Brain pericyte (primary cell): ENCODE measurements at places on chromosomes 16 and 17.

GRCh38 chr17:10125531-10126275, 72.7 kb downstream of the GAS7 start:
- DNase-seq, result no peak

DNA sequence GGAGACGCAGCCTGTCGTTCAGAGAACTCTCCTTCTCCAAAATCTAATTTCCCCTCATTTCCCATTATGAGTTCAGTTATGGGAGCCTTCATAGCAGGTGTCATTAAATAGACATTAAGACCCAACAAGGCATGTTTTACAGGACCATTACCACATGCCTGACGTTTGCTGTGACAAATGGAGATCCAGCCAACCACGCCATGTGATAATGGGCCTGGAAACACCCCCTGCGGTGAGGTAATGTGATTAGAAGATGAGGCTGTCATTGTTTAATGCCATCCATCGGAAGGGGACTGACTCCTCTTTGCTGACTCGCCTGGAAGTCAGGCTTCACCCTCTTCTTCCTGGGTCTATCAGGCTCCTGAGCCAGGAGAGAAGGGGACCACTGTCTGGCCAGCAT, 76.9 kb downstream of the WSCD1 start:
- no peak for DNase-seq

DNA sequence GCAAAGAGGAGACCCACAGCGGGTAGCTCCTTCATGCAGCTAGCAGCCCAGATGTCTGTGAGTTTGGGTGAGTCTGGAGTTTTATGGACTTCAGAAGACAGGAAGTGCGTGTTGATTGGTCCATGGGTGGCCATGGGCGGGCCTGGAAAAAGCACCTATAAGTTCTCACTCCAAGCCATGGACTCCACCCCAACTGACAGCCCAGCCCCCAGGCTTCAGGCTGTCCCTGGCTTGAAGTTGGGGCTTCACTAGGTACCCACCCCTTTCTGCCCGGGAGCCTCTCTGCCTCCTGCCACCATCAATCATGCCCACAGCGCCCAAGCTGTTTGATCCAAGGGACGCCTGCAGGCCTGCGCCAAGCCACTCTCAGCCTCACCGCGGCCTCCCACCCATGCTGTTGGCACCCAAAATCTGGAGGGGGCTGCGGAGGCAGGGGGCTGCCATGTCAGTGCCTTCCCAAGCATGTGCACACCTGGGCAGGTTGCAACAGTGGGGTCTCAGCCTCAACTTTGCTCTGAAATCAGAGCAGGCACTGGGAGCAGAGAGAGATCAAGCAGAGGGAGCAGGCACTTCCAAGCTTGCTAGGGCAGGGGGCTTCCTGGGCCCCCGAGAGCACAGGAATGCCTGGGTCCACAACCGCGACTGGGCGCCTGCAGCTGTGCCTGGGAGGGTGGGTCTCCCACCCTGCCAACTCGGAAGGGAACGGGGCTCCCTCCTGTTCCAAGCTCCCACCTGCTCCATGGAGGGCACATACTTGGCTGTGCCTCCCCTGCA, 1503.7 kb downstream of the CDH11 start:
- no peak for DNase-seq

- no peak for DNase-seq
Observed at GRCh38 chr17:75240394-75241142, 20.8 kb downstream of the GGA3 start.

DNA sequence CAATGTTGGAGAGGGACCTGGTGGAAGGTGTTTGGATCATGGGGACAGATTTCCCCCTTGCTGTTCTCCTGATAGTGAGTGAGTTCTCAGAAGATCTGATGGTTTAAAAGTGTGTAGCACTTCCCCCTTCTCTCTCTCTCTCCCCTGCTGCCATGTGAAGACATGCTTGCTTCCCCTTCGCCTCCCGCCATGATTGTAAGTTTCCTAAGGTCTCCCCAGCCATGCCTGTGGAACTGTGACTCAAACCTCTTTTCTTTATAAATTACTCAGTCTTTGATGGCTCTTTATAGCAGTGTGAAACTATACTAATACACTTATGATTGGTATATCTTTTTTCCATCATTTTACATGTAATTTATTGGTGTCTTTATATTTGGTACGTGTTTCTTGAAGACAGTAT, 13.4 kb downstream of the ADGRG5 start:
- no peak for DNase-seq

DNA sequence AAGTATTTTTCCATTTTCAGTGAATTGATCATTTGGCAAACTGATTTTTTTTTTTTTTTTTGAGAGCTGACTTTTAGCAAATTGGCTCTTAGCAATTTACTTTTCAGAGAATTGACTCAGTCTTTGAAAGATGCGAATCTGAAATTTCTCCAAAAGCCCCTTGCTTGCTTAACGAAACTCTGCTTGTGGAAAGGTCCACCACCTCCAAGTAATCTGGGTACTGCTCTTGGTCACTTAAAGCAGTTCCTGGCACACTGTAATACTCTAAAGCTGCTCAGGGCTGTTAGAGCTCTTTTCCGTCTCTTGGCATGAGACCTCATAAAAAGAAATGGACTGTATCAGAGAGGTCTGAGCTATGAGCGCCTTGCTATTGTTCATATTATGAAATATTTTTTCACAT, 2.9 kb downstream of the GSDMB start:
- no peak for DNase-seq

DNA sequence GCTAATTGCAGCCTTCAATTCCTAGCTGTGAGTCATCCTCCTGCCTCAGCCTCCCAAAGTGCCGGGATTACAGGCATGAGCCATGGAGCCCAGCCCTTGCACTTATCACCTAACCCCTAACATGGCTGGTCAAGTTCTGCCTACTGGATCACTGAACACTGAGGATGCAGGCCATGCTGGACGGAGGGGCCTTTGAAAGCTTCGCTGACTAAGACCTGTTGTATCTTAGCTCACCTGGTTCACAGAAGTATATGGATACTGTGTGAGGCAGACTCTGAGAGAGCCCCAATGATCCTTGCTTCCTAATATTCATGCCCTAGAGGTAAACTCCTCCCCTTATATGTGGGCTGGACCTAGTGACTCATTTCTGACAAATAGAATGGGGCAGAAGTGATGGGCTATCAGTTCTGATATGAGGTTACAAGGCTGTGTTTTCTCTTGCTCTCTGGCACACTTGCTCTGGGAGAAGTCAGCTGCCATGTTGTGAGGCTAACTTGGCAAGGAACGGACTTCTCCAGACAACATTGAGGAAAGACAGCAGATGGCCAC, 11.7 kb upstream of the TMIGD1 start:
- no peak for DNase-seq

DNA sequence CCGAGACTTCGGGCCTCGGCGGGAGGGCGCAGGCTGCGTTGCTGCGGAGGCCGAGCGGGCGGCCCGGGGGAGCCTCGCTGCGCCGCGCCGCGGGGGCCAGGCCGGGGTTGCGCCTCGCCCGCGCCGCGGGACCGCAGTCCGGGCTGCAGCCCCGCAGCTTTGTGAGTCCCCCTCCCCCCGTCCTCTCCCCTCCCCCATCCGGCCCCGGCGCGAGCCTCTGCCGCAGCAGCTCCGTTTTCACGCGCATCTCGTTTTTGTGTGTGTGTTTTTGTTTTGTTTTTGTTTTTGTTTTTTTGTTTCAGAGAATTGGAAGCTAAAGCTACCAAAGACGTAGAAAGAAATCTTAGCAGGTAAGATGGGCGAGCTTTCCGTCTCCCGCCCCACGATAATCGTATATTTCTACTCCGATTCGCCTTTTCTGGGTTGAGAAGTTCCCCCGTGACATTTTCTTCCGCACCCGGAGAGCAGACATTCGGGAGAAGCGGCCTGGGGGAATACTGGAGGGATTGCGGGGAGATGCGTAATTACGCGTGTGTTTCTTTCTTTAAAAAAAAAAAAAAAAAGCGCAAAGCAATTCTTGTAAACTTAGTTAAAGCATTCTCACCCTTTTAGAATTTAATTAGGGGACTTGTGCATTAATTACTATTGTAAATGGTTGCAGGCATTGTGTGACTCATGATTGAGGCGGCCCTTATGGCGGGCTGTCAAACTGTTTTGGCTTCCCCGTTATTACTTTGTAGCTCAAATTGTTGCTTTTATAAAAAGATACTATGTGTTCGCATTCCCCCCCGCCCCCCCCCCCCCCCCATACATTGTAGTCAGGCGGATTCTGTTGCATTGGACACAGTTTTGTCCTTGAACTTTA, 732 bp downstream of the TNRC6A start:
- no peak for DNase-seq

DNA sequence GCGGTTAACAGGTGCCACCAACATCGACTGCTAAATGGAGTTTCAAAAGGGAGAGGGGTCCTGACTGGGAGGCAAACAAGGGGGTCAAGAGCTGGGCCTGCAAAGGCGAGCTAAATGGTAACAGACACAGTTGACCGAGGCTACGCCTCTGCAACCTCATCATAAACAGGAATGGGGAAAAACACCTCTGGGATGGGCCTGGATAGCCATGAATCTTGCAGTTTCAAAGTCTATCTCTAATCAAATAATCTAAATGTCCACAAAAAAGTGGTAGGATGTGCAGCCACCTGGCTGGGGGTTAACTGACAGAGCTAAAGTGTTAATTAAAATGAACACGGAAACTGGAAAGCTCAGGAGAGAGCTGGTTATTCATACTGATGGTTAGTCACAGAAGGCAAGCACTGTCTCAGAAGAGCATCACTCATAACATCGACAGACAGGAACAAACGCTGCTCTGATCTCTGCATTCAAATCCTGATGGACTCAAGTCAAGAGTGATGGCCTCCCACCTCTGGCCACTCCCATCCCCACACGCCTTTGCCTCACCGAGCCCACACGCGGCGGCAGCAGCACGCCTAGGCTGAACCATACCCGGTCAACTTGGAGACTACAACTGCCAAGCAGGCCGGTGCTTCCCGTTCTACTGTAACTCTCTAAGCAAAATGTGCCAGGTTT, 56.3 kb downstream of the CREBBP start:
- DNase-seq, result no peak

- DNase-seq, result no peak
Observed at GRCh38 chr17:75367312-75367711, 38.2 kb downstream of the GRB2 start.

- no peak for DNase-seq
Observed at GRCh38 chr16:22948603-22949368, 134.8 kb downstream of the HS3ST2 start.

DNA sequence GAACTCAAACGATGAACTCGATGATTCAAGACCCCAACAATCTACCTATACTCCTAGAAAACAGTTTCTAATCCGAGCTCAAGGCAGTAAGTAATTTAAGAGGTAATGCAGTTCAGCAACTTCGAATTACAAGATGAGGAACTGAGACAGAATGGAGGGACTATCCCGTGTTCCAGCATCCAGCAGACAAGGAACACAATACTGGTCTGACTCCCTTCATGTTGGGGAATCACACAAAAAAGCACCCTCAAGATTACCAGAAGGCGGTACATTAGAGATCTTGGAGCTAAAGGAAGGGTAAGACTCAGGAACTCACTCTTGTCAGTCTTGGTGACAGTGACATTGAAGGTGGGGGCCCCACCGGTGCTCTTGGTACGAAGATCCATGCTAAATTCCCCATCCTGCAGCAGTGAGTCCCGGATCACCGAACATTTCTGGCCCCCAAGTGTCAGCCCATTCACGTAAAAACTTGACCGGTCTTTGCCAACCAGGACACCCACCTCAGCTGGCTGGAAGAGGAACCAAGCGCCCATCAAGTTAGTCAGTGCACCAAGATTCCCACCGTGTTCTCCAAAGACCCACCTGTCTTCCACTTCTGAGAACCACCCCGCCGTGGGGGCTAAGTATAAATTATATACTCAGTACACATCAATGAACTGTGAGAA, 1.9 kb downstream of the PFN1 start:
- no peak for DNase-seq
